ENCODE measurements at places on chromosomes 4 and X.

DNA sequence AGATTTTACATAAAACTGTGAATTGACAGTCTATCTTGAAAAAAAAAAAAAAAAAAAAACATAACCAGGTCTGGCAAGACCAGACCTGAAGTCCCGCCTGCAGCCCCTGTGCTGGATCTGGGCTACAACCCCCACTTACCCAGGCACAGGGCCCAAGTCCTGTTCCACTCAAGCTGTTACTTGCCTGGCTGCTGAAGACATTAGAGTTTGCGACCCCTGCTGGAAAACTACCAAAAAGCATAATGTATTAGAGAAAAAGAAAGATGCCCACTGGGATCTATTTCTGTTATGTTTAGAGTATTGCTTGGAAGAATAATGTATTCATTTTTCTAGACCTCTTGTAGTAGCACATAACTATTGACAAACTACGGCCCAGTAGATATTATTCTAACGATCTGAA lies 4.7 kb downstream of the HS3ST1 start:
- DNase-seq: peak; percentile 21

GRCh38 chrX:9207142-9207541 lies 173.2 kb upstream of the FAM9B start:
- DNase-seq: no peak

DNA sequence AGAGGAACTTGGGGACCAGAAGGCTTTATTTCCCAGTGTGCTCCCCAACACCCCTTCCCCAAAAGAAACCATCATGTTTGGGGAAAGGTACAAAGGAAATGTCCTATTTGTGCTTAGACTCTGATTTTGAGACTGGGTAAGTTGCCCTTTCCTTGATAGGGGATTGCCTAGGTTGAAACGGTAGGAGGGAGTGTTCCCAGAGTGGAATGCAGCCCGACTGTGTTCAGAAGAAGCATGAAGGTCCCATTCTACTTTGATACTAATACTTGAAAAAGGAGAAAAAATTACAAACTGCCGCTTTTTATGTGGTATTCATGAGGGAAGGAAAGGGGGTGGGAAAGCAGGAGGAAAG lies 32.4 kb upstream of the TMEM131L start:
- DNase-seq: no peak

DNA sequence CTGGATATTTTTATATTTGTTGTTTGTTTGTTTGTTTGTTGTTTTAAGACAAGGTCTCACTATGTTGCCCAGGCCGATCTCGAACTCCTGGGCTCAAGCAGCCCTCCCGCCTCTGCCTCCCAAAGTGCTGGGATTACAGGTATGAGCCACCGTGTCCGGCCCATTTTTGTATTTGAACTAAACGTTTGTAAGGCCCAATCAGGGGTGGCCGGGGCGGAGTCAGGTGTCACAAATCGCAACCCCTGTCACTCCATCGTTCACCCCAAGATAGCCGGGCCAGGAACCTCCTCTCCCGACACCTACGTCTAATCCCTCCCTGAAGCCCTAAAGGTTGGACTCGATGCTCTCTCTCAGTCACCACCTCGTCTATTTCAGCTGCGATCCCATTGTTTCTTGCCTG lies 722 bp upstream of the EFHC2 start:
- DNase-seq: peak; percentile 50

DNA sequence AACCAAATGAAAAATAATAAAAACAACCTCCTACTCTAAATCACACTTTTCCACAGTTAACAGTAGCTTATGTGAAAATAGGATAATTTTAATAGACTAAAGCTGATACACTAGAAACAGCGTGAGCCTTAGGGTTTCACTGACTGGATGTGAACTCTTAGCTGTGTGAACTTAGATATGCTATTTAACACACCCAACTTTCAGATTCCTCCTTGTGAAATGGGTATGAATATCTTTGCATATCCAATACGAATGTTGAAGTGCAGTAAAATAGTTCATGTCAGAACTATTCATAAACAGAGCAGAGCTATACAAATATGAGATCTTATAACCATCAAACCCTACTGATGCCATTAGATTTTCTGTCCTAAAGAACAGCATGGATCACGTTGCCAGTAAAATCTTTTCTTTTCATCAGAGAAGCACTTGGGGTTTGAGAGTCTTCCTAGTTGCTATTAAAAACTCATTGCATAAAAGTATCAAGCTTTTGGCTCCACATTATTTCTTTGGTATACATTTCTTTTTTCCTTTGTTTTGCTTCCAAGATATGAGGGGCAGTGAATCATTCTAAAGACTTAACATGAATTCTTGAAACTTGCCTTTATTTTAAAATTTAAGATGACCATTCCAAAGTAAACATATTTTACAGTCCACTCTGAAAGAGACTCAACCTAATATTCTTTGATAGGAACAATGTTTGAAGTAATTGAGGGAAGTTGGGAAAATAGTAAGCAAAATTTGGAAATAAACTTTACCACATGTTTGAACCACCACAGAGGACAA lies 102.4 kb downstream of the CPE start:
- DNase-seq: no peak

DNA sequence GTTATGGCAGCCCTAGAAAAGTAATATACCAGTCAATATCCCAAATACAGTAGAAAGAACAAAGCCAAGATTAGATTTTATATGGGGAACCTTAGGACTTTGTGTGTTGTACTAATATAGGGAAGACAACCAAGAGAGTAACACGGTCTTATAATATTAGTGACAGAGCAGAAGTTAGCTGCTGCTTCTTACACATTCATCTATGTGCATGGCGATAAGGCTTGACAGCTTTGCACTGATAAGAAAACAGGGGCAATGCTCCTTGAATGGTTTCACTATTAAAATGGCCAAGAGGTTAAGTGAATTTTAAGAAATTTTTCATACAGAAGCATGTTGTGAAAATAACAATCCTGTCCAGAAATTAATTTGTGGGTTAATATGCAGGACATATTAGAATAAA lies 521.6 kb downstream of the CCSER1 start:
- DNase-seq: no peak

DNA sequence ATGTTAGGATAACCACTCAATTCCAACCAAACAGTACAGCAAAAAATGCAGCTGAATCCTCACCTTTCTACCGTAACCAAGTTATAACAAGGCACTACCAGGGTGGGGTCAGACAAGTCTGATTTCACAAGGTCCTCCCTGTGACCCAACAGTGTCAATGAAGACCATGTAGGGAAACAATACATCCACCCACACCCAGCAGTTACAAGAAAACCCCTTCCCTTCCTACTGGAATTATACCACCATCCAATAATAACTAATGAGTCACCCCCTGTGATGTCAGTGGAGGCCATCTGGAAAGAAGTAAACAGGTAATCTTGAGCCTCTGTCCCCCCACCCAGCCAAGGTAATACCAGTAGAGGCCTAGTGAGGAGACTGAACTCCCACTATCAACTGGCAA lies 117.6 kb downstream of the FGF16 start:
- no peak for DNase-seq

GRCh38 chr4:146513548-146513947 lies 8.2 kb downstream of the SLC10A7 start:
- DNase-seq: no peak

DNA sequence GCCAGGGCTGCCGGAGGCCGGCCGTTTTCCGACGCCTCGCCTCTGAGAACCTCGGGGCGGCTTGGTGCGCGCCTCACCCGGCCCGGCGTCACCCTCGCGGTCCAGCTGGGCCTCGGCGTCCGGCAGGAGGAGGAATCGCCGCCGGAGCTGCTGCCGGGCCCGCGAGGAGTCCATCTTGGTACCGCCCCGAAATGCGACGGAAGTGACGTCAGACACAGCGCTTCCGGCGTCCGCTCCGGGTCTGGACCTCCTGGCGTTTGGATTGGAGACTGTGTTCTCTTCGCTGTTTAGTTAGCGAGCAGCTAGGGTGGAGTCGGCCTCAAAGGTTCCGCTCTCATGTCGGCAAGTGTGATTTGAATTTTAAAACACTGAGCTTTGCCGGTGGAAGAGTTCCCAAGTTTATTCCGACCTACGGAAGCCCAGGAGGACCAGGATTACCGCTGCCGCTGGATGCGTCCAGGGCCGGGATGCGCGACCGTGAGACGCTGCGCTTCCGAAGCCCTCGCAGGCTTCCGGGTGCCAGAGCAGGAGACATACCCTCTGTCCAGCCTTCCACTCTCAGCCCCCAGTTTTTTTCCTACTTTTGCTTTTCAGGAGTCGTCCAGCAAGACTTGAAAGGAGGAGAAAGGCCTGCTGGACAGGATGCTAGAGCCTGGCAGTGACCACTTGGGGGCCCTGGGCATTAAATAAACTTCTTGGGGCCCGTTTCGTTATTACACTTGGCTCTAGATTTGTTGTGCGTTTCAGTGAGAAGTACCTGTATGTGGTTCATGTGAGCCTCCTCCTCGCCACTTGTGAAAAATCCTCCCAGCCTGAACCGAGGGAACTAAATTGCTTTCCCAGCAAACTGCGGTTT lies at the start of gene TMEM128:
Gene TMEM128, minus strand, starts transcription at position 195 of the 856 bp plus-strand sequence. Its CDS starts 21 bp downstream, at position 174.
- DNase-seq: peak; percentile 91

GRCh38 chr4:114472269-114473032 lies 126.2 kb upstream of the UGT8 start:
- DNase-seq: no peak

- no peak for DNase-seq
Observed at GRCh38 chrX:22404297-22404696, 131.6 kb downstream of the CBLL2 start.
